ENCODE measurements at places on chromosomes 7 and 10.

DNA sequence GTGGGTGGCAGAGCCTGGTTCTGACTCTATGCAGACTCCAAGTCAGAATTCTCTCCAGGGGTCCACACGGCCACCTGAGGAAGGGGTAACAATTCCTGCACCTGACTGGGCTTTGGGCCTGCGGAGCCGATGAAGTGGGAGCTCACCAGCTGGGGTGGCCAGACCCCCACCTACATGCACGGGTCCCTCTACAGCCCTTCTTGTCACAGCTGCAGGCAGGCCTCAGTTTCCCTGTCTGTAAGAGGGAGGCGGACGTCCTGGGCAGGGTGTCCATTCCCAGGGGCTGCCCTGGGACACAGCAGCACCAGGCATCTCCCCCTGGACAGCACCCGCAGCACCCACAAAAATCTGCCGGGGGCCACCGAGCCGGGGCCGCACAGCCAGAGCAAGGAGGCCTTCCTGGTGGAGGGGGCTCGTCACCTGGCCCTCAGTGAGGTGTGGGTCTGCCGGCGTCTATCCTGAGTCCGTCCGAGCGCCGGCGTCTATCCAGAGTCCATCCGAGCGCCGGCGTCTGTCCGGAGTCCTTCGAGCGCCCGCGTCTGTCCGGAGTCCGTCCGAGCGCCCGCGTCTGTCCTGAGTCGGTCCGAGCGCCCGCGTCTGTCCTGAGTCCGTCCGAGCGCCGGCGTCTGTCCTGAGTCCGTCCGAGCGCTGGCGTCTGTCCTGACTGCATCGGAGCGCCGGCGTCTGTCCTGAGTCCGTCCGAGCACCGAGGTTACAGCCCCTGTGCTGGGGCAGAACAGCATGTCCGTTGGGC is 65.1 kb downstream of the PDGFA start:
- no peak for DNase-seq

- DNase-seq = no peak
Measured at GRCh38 chr7:12094365-12094921, 116.7 kb upstream of the TMEM106B start.

DNA sequence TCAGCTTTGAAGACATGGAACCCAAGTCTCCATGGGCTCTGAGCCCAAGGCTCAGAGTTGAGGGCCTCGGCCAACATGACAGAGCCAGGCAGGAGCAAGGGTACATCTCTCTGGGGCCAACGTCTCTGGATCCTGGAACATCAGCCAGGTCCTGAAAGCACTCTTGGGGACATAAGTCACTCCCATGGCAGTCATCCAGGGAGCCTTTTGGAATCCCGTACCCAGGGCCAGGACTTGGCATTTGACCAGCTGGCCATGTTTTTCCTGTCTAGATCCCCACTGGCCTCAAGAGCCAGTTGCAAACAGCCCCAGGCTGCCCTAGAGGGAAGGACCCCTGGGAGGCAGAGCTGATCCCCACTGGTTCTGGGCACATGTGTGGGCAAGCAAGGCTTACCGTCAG is 4.3 kb upstream of the CXCL12 start:
- DNase-seq = no peak

- peak; percentile 67 for DNase-seq
Measured at GRCh38 chr7:67625257-67625737, 628.7 kb downstream of the TYW1 start.

- DNase-seq = no peak
Measured at GRCh38 chr7:12553416-12553815, 17.1 kb upstream of the SCIN start.

- DNase-seq = no peak
Measured at GRCh38 chr7:102030696-102031095, 213.3 kb downstream of the CUX1 start.

- DNase-seq = peak; percentile 92
Measured at GRCh38 chr10:132448248-132448731, 51.3 kb downstream of the PWWP2B start.

DNA sequence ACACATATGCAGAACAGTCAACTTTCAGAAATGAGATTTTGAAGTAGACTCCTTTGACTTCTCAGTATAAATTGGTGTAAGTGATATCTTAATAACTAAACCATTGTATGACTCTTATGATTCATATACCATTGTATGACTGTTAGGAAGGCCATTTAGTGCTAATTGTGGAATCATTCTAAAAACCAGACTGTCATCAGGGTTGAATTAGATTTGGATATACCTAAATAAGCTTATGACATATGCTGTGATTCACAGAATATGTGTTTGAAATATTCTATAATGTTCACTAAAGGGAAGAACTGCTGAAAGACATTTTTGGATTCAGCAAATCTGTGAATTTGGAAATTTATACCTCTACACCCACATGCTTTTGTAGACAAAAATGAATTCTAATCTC is 438.1 kb downstream of the MDFIC start:
- DNase-seq = no peak

- DNase-seq = no peak
Measured at GRCh38 chr7:78195281-78195680, 396.7 kb downstream of the PHTF2 start.

DNA sequence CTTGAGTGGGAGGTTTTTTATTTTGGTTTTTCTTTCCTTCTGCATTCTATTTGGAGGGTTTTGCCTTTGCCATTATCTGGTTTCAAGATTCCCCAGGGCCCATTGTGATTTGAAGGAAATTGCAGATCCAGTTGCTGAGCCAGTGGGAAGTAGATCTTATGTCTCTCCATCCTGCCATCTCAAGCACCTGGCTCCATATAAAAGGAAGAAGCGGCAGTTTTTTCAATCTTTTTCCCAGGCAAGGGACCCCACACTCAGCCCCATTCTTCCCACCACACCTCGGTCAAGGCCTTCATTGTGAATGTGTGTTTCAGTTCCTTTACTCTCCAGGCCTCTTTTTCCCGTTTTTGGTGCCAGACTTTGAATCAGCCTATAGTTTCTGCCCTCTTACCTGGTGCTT is 95.8 kb downstream of the MYO3A start:
- no peak for DNase-seq

- no peak for DNase-seq
Measured at GRCh38 chr10:110437761-110438341, 59.9 kb upstream of the DUSP5 start.

Data from HT-29 (cell line).